ENCODE measurements at places on chromosomes 3 and 15. TPM values are rescaled to one million over a fixed set of nuclear protein-coding genes. Genes with fewer than 3 reads are reported as not detected.

The POLR2H gene
- 19.9 TPM for total RNA-seq

The SAMMSON gene
- total RNA-seq = not detected

The ADAMTSL3 gene
- total RNA-seq = 10.5 TPM

DNA sequence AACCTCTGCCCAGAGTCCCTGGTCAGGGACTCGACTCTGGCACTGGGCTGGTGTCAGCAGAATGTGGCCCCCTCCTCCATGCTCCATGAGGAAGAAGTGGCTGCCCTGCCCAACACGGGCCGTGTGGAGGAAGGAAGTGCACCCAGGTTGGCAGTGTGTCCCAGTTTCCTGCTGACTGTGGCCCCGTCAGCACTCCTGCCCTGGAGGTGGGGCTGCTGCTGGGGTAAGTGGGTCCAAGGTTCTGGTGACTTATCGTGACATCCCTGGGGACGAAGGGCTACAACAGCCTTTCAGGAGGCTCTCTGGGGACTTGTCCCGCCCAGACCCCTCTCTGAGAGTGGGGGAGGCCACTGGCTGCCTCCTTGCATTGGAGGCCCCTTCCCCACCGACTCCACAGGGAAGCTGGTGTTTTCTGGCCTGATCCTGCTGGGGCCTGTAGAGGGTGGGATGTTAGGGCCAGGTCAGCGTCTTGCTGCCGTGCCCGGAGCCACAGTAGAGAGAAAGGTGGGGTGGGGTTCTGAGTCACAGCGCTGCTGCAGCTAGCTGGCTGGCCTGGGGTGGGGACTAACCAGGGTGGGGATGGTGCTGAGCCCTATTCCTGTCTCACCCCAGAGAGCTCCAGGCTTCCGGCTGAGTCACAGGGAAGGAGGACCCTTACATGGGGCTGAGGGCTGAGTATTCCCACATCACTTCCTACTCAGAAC lies 10.5 kb downstream of the SEMA4B start:
- DNase-seq = no peak

DNA sequence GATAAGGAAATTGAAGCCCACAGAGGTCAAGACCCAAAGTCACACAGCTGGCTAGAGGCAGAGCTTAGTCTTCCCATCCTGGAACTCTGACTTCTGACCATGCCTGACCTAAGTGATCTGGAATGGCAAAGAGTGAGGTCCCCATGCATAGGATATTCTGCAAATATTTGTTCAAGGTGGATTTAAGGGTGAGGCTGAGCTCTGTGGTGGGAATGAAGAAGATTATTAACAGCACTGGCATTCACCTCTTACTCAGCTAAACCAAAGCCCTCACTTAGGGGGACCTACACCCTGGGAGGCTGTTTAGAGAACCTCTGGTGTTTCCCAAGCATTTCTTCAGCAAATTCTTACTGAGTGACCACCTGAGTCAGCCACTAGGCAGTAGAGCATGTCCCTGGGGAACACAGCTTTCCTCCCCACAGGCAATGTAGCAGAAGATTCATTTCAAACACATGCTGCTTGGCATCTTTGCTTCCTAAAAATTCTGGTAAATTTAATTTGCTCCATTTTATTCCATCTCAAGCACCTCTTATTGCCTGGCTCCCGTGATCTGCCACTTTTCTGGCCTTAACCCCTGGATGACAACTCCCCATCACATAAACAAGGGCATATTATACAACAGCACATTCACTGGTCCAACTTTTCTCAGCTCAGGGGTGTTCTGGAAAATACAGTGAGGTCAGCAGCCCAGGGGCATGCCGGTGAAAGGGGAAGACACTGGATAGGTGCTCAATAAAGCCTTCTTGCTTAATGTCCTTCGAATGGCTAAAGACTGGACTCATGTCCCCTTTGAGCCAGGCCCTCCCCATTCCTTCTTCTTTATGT lies 176.0 kb downstream of the ABHD5 start:
- DNase-seq = no peak

GRCh38 chr3:180116658-180117057 lies 79.9 kb upstream of the PEX5L start:
- no peak for DNase-seq

DNA sequence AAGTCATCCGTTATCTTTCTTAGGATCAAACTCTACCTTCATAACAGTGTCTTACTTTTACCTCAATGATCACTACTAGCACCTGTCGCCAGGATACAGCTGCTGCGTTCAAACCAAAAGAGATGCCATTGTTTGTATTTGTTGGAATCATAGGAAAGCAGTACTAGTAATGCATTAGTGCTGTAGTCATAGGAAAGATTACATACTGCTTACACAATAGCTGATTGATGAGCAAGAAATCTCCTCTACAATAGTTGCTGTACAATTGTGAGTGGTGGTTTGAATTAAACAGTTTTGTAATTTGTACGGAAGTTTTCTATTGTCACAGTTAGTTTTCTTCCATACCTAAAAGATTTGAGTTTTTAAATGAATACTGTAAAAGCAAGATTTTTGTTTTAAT lies 21.4 kb downstream of the ACAP2 start:
- DNase-seq = no peak

DNA sequence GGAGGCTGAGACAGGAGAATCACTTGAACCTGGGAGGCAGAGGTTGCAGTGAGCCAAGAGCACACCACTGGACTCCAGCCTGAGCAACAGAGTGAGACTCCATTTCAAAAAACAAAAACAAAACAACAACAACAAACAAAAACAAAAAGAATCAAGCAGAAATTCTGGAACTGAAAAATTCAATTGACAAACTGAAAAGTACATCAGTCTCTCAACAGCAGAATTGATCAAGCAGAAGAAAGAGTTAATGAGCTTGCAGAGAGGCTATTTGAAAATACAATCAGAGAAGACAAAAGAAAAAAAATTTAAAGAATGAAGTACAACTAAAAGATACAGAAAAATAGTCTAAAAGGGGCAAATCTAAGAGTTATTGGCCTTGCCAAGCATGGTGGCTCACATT lies 22.6 kb downstream of the EFHB start:
- DNase-seq = no peak

GRCh38 chr3:131540143-131540542 lies 37.4 kb upstream of the MRPL3 start:
- no peak for DNase-seq

DNA sequence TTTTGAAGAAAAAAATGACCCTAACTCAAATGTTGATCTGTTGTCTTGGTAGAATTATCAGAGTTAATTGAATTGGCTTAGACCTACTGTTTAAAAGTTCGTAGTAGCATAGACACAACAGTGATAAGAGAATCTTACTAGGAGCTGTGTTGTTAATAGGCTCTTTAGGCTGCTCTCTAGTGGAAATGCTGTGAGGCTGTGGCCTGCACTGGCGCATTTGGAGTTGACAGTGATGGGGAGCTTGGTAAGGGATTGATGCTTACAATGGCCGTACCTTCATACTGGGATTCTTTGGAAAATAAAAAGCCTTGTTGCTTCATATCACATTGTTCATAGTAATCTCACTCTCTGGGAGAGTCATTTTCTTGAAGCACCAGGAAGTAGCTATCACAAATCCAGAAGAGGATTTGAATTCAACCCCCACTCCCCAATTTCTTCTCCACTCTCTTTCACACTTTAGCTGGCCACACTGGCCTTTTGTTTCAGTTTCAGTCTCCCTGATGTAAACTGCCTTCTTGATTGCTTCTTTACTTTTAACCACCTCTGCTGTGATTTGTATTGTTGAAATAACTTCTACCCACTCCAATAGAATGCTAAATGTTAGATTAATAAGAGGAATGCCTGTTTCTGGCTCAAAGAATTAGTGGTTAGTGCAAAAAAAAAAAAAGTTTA lies 56.6 kb downstream of the CEP63 start:
- DNase-seq = no peak

GRCh38 chr3:14514323-14514720 lies 25.8 kb downstream of the GRIP2 start:
- DNase-seq = no peak

DNA sequence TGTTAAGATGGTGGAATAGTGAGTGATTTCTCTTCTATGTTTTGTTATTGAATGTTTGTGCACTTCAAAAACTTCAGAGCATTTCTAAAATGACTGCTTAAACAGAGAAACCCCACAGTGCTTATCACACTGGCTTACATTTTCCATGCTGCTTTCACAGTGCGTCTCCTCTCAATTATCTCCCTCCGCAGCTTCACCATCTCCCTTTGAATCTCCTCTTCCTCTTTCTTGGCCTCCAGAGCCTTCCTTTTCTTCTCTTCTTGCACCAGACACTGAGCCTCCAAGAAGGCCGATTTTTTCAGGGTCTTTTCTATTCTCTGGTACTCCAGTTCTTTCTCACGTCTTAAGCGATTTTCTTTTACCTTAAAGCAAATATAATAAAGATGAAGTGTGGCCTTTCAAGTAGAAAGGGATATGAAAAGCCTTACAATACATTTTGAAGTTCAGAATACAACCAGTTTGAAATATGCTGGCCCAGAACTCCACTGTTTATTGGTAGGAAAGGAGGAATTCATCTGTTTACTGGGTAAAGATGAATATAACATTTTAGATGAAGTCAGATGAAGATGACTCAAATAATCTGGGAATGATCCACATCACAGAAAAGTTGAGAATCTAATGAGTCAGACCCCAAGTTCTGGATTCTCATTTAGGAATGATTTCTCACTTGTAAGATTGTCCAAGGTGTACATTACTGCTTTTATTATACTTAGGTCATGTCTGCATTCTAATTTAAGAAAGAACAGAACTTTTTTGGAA lies 21.4 kb downstream of the CCDC191 start:
- no peak for DNase-seq

Data from Right ventricle myocardium superior (tissue), 1 donor.